CD4-positive, alpha-beta T cell treated with Interleukin-17A for 1 hour (primary cell): ENCODE measurements at places on chromosomes 3 and 15.

DNA sequence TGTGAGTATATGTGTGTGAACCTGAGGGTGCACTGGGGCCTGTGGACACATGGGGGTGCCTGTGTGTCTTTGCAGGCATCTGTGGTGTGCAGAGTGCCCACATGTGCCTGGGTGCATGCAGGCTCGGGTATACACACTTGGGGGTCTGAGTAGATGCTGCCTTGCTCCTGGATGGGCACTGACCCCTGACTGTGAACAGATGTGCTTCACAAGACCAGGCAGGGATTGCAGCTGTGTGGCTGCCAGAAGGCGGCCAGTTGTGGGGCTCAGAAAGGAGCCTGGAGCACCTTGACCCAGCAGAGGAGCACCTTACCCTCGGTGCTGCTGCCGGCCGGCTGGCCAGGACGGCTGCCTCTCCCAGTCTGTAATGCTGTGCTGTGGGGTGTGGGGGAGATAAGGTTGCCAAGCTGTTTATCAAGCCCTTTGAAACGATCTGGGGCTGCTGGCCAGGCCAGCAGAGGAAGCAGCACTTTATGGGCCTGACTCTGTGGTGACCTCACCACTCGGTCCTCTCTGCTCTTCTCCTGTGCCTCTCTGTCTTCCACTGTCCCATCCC is 55.5 kb upstream of the MRPS22 start:
- no peak for DNase-seq

GRCh38 chr15:77503240-77503639 is 82.6 kb downstream of the HMG20A start:
- DNase-seq, result no peak

- no peak for DNase-seq
Measured at GRCh38 chr3:139394116-139394515, 4.7 kb upstream of the COPB2 start.

DNA sequence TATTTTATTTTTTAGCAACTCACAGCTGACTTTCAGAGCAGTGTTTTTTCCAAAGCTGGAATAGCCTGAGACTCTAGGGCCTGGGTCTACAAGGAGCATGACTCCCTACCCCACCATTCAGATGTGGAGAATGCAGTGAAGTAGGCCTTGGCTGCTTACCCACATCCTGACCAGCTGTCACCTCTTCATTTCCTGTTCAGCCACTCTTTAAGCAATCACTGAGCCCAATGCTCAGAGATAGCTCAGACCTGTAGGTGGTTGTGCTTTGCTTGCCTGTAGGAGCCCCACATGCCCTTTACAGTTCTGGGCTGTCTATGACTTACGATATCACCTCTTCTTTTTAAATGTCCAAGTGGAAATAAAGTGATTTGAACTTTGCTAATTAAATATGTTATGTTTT is 148.1 kb downstream of the NEK11 start:
- DNase-seq, result peak; percentile 38

- DNase-seq, result no peak
Measured at GRCh38 chr3:112013784-112014143, 15.0 kb downstream of the TAGLN3 start.

DNA sequence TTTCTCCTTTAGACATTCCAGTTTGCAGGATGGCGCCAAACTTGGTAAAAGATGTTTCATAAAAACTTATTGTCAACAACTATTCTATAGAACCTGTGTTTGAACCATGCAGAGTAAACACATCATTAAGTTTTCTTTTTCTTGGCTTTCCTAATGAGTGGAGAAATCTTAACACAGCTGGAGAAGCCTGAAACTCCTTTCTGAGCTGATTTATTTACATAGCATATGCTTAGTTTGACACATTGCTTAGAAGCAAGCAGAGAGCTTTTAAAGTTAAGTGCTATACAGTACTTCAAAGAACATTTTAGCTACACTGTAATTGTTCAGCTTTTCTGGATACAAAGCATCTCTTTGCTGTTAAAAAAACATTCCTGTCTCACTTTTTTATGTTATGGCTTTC is 61.0 kb upstream of the PAQR5 start:
- no peak for DNase-seq

GRCh38 chr3:188391592-188391991 is 237.6 kb downstream of the LPP start:
- no peak for DNase-seq

DNA sequence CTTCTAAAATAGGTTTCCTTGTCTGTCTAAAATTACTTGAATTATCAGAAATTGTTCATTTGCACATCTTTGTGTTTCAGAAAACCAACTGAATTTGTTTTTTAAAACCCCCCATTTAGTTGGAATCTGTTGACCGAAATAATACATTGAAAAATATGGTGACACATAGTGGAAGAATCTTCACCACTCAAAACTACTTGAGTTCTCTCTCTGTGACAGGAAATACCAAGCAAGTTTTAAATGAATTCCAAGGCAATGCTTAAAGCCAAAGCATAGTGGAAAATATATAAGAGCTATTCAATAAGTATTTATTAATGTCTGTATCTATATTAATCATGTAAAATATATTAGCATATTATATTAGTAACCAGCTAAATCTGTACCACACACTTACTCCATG is 224.9 kb upstream of the COL8A1 start:
- DNase-seq, result no peak

DNA sequence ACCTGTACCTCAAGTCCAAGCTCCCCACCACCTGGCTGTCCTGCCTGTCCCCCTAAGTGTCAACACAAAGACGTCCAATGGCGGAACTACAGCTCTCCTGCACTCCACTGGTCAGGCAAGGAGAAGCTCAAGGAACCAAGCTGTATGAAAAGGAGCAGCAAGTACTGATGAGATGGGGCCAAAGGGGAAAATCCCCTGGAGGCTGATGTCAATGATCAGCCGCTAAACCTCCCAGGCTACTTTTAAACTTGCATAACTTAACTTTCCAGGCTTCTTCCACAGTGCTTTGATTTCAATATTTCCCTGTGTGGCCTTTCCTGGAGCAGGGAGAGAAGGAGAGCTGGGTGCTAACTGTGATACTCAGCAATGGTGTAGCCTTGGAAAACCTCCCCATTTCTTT is 35.0 kb downstream of the TM4SF4 start:
- DNase-seq, result no peak

DNA sequence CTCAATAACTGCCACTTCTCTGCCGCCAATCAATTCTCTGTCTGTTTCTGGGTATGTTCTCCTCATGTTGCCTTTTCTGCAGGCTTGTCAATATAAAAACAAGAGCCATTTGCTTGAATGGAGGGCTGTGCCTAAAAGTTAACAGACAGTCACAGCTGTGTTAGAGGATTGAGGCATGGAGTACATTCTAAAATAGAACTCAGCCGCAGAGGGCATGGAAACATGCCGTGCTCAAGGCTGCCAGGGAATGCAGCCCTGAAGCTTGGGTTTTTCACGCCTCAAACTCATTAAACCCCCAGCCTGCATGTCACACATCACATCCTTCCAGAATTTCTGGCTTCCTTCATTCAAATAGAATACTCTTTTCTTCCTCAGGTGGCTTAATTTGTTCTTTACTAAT is 166.6 kb downstream of the TPRG1 start:
- no peak for DNase-seq

GRCh38 chr3:96101006-96101560 is 713.3 kb upstream of the EPHA6 start:
- DNase-seq, result no peak

DNA sequence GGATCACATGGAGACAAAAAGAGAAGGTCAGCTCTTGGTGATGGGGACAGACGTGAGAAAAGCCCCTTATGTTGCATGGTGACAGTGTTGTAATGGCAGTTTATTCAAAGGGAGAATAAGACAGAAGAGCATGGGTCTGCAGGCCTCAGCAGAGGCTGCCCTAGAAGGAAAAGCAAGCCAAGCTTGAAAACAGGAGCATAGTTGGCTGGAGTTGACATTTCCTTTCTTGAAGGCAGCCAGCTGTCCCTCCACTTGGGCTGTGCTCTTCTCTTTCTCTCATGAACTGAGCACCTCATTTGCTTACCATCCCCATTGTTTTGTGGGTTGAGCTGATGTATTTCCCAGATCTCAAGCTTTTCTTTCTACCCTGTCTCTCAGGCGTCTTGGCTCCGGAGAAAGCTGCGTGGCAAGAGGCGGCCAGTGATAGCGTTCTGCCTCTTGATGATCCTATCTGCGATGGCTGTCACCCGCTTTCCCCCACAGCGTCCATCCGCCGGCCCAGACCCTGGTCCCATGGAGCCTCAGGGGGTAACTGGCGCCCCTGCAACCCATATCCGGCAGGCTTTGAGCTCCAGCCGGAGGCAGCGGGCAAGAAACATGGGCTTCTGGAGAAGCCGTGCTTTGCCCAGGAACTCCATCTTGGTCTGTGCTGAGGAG is 52.9 kb downstream of the GASK1A start:
- no peak for DNase-seq

DNA sequence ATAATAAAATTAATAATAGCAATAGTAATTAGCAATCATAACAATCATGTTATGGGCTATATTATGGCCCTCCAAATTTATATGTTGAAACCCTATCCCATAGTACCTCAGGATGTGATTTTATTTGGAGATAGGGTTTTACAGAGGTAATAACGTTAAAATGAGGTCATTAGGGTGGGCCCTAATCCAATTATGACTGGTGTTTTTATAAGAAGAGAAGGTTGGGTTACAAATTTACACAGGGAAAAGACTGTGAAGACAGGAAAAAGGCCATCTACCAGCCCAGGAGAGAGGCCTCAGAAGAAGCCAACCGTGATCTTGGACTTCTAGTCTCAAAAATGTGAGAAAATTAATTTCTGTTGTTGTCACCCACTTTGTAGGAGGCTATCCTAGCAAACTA is 353.1 kb downstream of the CHL1 start:
- DNase-seq, result no peak

DNA sequence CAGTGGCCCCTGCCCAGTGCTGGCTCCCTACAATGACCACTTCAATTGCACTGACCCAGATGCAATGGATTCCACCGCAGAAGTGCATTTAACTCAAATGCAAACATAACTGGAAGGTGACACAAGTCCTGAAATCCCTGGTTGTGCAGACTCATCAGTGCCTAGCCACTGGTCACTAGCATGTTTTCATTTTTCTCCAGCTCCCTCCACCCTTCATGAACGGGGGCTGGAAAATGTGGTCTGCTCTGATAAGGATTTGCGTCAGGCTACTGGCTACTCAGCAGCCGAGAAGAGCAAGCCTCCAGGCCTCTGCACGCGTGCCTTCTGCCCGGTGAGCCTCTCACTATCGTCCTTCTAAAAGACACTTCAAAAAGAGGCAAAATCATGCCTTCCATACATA is 27.4 kb upstream of the FURIN start:
- no peak for DNase-seq

DNA sequence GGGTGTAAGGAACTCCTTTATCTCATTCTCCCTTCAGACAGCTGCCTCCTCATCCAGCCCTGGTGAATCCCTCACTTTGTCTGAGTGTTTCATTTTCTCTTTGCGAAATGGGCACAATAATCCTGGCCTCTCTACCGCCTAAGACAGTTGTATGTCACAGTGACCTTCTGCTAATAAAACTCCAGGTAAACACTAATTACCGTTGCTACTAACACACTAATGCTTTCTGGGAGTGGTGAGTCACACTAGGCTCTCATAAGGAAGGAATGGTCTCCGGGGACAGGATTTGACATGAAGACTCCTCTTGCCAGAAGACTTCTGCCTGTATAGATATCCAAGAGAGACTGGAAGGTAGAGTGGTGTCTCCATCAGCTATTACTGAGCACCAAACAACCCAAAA is 71.7 kb upstream of the SNRK start:
- no peak for DNase-seq

GRCh38 chr3:171803044-171803443 is 7.2 kb downstream of the PLD1 start:
- no peak for DNase-seq

- DNase-seq, result no peak
Measured at GRCh38 chr3:95615592-95616310, 1198.6 kb upstream of the EPHA6 start.

DNA sequence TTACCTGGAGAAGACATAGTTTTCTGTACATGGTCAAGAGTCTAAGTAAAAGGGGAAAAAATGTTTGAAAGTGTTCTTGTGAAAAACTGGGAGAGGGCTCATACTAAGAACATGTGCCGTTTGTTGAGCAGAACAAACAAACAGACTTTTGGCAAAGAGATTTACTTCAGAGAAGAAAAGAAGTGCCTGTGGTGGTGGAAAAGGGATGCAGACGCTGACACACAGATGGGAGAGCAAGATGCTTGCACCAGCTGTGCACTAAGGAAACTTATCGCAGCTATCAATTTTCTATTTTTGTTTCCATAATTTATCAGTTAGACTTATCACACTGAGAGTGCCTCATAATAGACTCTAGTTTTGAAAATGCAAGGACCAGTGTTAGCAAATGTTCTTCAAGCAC is 259.6 kb upstream of the PDZRN3 start:
- no peak for DNase-seq

DNA sequence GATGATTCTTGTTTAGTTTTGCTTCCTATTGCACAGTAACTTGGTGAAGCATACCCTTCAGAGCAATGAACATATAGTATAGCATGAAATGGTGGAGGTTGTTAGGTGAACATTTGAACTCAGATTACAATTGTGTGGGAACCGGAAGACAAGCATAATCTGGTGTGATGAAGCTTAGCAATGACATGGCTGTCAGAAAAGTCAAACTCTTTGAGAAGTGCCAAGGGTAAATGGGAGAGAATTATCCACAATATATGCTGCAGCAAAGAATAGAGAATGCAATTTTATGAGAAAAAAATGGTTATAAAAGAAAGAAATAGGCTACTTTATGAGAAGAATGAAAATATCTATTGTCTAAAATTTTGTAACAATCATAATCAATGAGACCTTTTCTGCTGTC is 1536.7 kb downstream of the SI start:
- no peak for DNase-seq

DNA sequence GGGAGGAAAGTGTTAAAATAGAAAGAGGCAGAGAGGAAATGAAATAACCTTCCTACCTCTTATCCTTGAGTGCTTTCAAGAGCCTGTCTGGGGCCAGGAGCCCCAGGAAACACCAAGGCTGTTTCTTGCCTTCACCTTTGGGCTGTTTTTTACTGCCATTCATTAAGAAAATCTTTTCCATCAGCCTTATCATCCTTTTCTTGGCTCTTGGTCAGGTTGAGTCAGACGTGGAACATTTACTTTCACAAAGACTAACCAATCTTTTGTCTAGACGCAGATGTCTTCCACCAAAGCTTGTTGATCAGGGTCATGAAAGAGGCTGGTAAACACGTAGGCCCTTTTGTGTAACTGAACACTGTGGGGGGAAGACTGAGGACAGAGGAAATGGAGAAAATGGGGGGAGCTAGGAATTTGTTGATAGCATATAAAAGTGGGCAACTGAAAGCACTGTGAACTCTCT is 151.0 kb upstream of the THBS1 start:
- no peak for DNase-seq
